ENCODE measurements at places on chromosomes 3 and 15.

GRCh38 chr3:169137943-169138342, 525.6 kb downstream of the MECOM start:
- no peak for DNase-seq

- DNase-seq = no peak
These were observed 46.6 kb upstream of the CTSH start for GRCh38 chr15:78991476-78991875.

GRCh38 chr3:127411083-127411727, 123.4 kb upstream of the PRR20G start:
- DNase-seq = no peak

DNA sequence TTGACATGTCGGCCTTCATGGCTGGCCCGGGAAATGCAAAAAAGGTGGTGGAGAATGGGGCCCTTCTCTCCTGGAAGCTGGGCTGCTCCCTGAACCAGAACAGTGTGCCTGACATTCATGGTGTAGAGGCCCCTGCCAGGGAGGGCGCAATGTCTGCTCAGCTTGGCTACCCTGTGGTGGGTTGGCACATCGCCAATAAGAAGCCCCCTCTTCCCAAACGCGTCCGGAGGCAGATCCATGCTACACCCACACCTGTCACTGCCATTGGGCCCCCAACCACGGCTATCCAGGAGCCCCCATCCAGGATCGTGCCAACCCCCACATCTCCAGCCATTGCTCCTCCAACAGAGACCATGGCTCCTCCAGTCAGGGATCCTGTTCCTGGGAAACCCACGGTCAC, 23.1 kb upstream of the BSN start:
- DNase-seq = no peak

DNA sequence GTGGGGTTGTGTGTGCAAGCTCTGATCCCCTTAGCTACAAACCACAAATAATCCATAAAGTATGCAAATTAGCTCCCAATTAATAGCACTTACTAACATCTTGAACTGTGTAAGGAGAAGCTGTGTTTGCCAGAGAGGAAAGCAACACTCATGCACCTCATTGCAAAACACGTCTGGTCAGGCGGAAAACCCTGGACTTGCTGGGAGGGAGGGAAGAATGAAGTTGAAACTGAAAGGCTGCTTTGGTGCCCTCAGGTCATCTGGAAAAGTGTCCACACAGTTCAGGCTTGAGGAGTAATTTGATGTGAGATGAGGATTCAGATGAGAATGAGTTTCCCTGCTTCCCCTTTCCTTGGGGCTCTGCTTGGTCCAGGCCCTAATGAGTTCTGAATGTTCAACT, 185.5 kb upstream of the ANKRD28 start:
- DNase-seq = no peak

GRCh38 chr3:121803771-121804320, 31.0 kb downstream of the IQCB1 start:
- DNase-seq = no peak

GRCh38 chr15:67777071-67777470, 48.2 kb upstream of the SKOR1 start:
- no peak for DNase-seq

DNA sequence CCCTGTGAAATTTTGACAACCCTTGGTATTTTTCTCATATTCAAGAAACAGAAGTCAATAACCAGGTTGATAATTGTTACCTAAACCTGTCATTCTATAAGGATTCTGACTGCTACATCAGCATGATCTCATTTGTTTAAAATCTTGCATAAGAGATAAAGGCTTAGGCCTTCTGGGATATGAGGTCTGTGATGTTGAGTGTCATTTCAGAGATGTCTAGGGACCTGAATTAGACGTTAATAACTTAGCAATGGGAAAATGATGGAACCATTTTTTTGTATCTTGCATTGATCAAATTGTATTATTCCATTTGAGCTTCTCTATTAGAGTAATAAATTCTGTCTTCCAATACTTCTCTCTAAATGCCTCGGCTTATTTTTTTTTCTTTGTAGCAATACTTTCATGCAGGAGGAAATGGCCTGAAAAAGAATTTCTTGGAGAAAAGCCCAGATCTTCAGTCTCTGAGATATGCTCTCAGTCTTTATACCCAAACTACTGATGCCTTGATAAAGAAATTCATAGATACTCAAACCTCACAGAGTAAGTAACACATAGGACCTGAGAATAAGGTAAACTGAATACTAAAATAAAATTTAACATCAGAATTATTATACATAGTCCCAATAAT, 589.3 kb downstream of the UNC13C start:
- DNase-seq = no peak

- DNase-seq = no peak
These were observed 68.0 kb downstream of the OXNAD1 start for GRCh38 chr3:16332904-16333426.

DNA sequence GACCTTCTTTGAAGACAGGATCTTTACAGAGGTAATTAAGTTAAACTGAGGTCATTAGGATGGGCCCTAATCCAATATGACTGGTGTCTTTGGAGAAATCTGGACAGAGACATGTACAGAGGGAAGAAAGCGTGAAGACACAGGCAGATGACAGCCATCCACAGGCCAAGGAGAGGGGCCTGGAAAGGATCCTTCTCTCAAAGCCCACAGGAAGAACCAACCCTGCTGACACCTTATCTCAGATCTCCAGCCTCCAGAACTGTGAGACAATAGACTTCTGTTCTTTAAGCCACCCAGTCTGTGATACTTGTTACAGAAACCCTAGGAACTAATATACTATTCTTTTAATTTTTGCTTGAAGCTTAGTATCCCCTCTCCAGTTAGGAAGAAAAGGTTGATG, 74.2 kb downstream of the WDR76 start:
- DNase-seq = no peak

- DNase-seq = no peak
These were observed 19.2 kb downstream of the EID1 start for GRCh38 chr15:48896869-48897814.

DNA sequence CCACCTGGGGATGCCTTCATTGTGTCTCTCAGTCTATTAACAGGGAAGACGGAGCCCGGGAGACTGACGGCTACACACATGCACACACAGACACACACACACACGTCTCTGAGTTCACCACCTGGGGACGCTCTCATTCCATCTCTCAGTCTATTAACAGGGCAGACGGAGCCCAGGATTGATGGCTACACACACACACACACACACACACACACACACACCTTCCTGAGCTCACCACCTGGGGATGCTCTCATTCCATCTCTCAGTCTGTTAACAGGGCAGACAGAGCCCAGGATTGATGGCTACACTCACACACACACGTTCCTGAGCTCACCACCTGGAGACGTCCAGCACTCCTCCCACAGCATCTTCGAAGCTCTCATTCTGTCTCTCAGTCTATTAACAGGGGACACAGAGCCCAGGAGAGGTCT, 143.9 kb downstream of the OR4M2 start:
- no peak for DNase-seq

- no peak for DNase-seq
These were observed 11.9 kb upstream of the FMN1 start for GRCh38 chr15:33206366-33206765.

- no peak for DNase-seq
These were observed 391.2 kb downstream of the IL20RB start for GRCh38 chr3:137348936-137349335.

DNA sequence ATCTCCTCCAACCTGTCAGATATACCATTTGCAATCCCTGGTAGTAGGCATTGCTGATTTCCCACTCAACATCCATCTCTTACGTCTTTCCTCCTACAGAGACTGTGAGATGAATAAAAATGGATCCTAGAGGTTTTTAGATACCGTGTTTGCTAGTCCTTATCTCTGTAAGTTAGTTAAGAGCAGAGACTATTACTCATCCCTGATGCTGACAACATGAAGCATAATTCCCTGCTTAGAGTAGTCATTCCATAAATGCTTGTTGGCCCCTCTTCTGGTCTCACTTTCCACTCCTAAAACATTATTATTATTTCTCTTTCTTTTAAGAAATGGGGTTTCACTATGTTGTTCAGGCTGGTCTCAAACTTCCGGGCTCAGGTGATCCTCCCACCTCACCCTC, 136.2 kb downstream of the RTP4 start:
- no peak for DNase-seq

GRCh38 chr3:71069797-71070196, 513.7 kb downstream of the FOXP1 start:
- no peak for DNase-seq

DNA sequence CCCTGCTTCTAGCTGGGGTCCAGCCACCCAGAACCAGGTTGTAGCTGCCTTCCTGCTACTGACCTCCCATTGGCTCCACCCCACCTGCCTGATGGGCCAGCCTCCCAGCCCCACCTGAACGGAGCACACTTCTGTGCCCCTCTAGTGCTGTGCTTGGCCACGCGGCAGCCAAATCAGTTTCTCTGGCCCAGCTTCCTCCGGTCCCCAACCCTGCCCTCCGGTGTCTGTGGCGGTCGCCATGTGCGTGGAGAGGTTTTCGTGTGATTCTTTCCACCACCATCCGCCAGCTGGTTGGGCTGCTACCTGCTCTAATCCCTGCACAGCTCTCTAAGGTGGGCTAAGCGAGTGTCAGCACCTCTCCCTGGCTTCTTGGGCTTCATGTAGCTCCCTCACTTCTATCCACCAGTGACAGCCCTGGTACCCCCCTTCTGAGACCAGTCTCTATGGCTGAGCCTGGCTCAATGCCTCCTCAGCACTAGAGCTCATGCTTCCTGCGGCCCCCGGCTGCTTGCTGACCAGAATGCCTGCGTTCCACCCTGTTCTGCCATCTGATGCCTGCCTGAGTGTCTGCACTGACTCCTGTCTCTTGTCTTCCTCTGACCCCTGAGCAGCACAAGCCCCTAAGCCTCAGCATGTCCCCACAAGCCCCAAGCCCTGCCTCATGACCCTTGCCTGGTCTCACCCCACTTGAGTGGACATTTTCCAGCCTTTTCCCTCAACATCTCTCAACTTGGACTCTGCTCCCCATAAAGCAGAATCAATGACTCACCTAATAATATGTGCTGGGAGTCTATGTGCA, 23.2 kb upstream of the MAGEF1 start:
- no peak for DNase-seq

DNA sequence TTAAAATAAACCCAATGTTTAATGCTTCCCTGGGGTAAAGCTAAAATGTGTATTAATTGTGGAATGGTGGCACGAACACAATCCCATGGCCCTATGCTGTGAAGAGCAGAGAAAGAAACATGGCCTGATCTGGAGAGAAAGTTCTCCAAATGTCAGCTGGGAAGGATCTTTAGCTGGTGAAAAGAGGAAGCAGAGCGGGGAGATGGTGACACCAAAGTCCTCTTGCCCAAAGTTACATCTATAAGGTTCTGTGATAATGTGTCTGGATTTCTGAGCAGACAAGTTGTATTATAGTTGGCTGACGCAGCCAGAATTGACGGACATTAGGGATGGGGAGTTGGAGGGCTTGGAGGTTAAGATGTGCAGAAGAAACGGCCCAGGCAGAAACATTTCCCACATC, 196.2 kb downstream of the CHST2 start:
- DNase-seq = no peak

Measured in GM12864 (cell line).